Kasumi-1 (cell line): ENCODE measurements at places on chromosomes 3 and 15.

- DNase-seq = peak; percentile 78
Observed at GRCh38 chr3:129936757-129937156, 37.8 kb upstream of the TRH start.

- DNase-seq = peak; percentile 56
Observed at GRCh38 chr15:82810890-82811426, 1.5 kb downstream of the WHAMM start.

DNA sequence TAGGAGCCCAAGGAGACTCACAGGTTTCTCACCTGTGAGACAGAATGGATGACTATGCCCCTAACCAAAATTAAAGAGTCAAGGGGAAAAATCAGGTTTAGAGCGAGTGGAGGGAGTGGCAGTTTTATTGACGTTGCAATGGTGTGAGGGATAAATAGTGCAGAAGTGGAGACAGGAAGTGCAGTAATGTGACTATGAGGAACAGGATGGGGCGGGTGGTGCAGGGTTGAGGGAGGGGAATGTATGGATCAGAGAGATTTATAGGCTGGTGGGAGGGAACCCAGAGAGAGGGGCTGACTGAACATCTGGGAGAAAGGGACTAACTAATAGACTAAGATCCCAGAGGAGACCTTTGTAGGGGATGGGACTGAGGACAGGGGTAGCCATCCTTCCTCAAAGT lies 26.5 kb downstream of the EIF2AK4 start:
- no peak for DNase-seq

- no peak for DNase-seq
Observed at GRCh38 chr3:41436983-41437382, 237.7 kb downstream of the CTNNB1 start.

DNA sequence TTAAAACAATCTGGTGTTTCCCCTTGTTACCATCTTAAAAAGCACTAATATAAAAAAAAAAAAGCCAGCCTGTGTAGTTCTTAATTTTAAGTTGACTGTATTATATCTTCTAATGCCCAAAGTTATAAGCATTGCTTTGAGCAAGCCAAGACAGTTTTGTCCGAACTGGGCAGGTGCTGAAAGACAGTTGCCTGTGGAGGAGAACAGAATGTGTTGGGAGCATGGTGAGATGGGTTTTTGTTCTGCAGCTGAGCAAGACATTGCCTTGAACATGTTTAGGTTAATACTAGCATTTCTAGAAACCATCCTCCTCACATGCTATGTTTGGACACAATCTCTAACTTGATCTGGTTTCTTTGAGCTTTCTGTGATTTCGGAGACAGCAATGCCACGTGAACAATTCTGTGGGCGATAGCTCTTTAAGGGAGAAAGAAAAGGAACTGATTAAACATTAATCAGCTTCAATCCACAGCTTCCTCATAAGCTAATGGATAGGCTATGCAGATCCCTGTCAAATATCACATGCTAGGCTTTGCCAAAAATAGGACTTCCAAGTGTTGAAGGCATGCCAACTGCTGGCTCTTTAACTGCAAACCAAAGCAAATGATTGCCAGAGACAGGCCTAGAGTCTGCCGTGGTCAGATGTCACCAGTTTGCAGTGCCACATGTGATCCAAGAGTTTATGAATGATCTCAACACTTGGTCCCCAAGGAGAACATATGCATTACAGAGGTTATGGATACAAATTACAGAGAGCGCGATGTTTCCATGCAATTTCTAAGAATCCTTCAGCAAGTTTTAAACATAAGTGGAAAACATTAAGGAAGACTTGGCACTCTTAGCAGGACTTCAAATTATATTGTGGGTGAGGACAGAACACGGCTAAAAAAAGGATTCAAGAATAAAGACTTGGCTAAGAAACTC lies 428.1 kb downstream of the ROBO2 start:
- DNase-seq = no peak

DNA sequence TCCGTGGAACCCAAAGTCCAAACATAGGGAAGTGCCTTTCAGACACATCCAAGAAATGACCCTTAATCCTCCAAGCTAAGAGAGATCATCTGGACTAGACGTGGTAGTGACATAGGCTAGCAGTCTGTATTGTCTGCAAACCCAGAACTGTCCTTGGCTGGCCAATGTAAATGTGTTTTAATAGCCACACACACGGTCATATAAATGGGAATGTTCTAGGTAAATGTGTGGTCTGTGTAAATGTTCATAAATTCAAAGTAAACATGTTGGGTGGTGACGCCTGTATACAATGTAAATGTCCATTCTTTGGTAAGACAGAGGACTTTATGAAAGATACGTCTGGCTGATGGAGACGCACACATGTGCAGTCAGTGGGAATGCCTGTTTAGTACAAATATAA lies 16.3 kb upstream of the LINGO1 start:
- no peak for DNase-seq

DNA sequence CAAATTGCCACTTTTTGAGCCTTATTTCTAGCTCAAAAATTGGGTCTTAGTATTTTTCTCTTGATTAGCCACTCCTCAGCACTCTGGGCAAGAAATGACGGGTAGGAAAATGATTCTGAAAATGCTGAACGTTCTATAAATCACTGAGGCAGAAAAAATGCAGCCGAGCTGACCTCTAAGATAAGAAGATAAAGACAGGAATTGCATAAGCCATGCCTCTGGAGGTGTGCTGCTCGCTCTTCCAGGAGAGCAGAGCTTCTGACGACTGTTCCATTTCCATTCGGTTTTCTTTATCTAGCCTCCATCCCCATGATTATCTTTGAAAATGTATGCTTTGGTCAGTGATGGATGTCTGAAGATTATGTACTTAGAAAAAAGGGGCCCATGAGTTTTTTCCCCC lies 558.8 kb upstream of the ADAMTS9 start:
- no peak for DNase-seq

DNA sequence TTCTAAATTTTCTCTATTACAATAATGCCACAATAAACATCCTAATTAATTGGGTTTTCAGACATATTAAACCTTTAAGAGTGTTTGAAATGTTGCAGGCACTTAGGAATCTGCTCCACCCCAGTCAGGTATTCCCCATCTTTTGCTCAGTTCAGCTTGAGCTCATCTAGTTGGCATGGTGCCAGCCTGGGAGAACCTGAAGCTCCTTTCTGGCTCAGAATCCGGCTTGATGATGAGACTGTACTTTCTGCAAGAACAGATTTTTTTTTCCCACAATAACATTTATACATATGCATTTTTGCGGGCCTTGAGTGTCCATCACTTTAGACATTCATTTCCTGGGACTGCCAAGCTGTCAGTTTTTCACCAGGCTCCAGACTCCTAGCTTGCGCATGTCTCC lies 7.7 kb upstream of the OXSR1 start:
- no peak for DNase-seq

DNA sequence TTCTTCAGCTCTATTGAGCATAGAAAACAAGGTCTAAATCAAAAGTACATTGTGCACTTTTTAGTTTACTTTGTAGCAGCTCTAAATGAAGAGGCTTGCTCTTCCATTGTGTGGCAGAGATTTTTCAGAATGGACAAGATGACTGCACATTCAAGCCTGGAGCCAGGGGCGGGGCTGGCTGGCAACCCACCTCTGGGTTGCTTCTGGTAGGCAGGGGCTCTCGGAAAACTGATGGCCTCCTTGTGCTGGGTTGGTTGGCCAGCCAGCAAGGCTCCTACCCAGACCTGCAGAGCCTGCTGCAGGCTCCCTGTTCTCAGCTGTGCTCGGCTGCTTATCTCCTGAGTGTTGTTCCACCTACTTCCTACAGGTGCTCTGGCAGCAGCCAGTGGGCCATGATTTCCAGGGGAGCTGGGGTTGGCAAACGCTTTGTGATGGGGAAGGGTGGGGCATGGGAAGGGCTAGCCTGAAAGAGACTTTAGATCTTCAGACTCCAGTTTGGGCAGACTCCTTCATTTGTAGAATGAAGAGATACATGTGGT lies 8.8 kb downstream of the BSN start:
- DNase-seq = no peak

DNA sequence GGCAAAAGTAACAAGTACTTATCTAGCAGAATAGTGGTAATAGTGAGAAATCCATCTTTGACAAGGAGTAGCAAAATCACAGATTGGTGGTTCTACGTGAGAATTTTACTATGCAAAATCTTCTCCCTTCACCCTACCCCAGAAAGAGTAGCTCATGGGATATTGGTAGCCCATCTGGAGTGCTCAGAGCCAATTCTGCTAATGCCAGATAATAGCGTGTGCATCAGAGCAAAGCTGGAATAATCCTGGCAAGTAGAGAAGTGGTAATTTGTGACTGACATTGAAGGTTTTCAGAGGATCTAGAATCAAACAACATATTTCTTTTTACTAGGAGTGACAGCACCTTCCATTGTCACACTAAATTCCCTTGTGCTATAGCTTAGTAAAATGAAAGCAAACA lies 192.9 kb downstream of the ZBBX start:
- no peak for DNase-seq

GRCh38 chr3:122986693-122987179 lies 40.8 kb downstream of the SEMA5B start:
- no peak for DNase-seq
